Activated T-helper 2 cell treated with anti-CD3 and anti-CD28 coated beads, Interferon-gamma antibody, Interleukin-2, Interleukin-4, amounts not matched to agents 10 μg/mL and 5 μg/mL and 100 μg/mL, durations not matched to agents 14 hours and 24 hours and 36 hours (primary cell): ENCODE measurements at places on chromosomes 16 and 17.

- DNase-seq, result no peak
Observed at GRCh38 chr17:81687770-81688541, 4.1 kb downstream of the HGS start.

DNA sequence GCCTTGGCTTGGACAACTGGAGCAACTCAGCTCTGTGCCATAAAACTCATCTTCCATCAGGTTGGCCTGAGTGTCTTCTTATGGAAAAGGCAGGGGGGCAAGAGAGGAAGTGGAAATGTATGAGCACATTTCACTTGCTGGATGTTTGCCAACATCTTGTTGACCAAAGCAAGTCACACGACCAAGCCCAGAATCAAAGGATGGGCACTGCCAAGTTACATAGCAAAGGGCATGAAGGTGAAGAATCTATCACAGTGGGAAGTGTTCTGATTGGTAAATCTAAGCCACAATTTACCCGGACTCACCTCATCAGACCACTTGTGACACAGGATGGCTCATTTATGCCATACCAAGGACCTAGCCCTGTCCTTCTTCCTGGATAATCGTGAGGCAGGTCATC, 310.5 kb upstream of the IRX5 start:
- DNase-seq, result no peak

- peak; percentile 63 for DNase-seq
Observed at GRCh38 chr16:85935974-85936760, 37.2 kb downstream of the IRF8 start.

DNA sequence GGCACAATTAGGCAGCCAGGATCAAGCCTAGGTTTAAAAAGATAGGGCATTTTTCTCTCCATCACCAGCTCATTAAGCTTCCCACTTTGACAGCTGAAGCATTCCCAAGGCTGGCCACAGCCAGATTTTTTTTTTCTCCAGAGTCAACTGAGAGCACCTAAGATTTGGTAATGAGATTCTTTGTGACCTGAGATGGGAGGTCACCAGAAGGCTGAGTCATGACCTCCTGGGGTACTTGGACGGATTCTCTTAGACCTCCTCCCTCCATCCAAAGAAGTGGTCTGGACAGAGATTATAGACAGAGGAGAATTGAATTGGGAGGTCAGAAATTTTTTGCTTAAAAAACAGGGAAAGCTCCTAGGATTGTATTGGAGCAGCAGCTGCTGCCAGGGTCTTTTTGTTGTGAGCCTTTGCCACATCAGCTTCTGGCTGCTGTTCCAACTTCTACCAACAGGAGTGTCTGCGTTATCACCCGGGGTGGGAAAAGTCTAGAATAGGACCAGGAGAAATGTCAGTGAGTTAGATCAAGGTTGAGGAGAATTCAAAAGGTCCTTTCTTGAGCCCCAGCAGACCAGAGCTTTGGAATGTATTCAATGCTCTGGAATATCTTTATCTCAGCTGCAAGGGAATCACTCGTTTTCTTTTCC, 221.2 kb upstream of the N4BP1 start:
- no peak for DNase-seq

DNA sequence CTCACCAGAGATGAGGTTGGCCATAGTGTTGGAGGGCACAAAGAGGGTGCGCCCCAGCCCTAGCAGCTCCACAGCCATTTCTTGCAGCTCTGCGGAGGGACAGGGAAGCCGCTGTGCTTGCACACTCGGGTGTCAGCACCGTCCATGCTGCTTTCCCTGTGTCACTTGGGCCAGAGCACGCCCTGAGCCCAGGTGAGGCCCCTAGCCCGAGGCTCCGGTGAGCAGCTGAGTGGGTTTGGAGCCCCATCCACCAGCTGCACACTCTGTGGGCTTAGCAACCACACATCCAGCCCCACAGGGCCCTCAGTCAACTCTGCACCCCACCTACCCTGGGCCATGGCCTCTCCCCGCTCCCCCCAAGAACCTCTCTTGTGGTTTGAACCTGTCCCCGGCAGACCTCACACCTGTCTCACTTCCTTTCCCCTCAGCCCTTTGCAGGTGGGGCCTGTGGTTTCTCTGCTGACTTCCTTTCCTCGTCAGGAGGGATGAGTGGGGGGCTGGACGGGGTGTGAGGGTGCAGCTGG, 20.7 kb downstream of the TMEM235 start:
- peak; percentile 35 for DNase-seq

GRCh38 chr17:21211825-21212479, 2.0 kb downstream of the TMEM11 start:
- DNase-seq, result no peak
